ENCODE measurements at places on chromosomes 6 and 20. TPM values are rescaled to one million over a fixed set of nuclear protein-coding genes. Genes with fewer than 3 reads are reported as not detected.

- DNase-seq, result no peak
These were observed 154.1 kb upstream of the MMS22L start for GRCh38 chr6:97437087-97437486.

DNA sequence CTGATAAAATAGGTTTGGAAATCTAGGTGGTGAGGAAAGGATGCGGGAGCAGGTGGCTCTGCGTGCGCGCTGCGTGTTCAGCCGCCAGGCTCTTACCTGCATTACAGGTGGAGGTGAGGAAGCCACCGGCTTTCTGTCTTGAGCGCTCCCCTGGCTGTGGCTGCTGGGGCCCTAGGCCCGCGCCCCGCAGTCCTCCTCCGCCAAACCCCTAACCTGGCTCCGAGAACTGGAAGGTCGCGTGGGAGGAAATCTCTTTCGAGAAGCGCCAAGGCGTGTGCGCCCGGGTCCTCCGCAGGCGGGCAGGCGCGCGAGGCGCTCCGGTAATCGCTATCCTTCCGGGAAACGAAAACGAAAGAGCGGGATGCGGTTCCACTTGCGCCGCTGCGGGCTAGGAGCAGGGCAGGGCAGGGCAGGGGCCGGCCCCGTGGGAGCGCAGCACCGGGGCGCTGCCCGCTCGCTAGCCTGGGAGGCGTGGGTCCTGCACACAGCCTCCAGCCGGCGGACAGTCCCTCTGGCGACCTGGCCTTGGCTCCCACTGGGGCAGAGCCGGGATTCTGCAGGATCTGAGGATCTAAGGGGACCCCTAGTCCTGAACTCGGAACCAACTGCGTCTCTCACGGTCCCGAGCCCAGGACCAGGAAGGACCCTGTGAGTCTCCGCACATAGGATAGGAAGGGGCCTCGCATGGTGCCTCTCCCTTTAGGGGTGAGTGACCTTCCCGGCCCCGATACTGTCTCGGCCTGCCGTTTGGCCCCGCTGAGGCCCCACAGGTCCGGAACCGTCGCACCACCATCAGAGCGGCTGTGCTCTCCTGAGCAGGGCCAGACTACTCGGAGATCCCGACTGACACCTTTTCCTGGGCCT is at the start of gene ETV7:
Gene ETV7 (minus strand): TSS at position 230 of the 864 bp plus-strand sequence. CDS start 128 bp downstream, at position 102.
- peak; percentile 79 for DNase-seq

DNA sequence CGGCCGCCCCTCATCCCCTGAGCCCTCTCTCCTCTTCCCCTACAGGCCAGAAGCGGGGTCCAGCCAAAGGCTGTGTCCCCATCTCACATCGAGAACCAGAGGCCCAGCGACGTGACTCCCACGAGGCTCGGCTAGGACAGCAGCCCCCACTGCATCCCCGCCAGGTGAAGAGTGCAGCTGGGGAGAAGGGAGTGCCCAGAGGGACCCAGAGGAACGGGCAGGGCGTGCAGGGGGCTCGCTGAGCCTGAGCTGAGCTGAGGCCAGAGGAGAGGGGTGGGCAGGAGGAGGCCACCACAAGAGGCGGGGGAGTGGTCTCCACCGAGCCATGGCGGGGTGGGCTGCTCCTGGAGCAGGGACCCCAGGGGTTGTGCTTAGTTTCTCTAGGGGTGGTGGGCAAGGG is 32.6 kb downstream of the KCNQ2 start:
- no peak for DNase-seq

GRCh38 chr6:56772737-56773184 is 130.1 kb upstream of the DST start:
- no peak for DNase-seq

DNA sequence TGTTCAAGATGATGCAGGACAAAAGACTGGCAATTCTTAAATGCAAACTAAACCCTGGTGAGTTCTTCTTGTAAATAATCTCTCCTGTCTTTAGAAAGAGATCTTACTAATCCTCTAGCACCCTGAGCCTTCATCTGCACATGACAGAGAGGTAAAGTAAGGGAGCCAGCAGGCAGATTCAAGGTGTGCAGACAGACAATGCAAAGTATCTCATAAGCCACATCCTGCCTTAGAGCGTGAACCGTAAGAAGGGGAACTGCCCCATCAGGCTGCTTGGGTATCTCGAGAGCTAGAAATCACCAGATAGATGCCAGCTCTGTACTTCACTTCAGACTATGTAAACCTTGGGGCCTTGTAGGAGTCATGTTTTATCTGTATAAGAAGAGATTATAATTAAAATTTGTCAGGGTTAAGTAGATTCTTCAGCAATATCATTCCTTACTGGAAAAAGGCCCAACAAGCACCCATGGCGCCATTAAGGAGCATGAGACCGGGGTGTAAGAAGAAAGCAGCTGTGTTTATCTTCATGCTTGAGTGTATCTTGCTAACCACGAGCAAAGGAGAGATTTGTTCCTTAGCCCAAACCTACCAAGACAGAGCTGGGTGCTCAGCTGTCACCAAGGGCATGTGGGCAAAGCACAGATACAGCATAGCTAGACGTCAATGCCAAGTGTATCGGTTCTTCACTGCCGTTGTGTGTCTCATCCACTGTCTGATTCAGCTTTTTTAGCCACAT is 24.4 kb downstream of the CNR1 start:
- DNase-seq, result no peak

The EMILIN3 gene
- polyA plus RNA-seq, result 0.23 TPM

- DNase-seq, result no peak
These were observed 372.0 kb downstream of the PREX1 start for GRCh38 chr20:48455651-48456365.

GRCh38 chr20:25269833-25270170 is 21.9 kb downstream of the PYGB start:
- peak; percentile 35 for DNase-seq

DNA sequence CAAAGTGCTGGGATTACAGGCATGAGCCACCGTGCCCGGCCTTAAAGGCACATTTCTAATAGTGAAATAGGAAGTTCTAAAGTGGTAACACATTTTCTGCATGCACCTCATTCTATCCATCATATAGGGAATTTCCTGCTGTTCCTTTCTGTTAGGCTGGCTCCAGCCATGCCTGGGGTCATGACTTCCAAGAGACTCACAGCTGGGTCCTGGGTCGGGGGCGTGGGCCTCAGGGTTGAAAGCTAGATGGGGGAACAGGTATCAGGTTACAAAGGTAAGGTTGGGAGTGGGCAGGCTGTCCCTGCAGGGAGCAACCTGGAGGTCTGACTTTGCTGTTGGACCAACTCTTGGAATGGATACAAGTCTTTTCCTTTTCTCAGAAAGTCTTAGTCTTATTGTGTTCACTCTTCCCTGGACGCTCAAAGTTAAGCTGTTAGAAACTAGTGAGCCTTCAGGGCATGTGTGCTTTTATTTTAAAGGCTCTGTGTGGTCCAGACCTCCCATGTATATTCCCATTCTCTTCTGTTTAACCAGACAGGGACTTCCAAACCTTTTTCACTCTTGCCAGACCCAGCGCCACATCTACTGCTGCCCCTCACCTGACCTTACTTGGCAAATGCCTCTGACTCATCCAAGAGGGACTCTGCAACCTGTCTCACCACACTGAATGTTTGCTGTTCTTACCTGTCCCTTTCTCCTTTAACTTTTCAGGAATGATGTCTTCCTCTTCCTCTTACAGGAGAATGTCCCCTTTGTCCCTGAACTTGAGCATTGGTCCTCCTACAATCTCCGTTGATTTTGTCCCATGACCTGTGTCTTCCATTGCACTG is 64.4 kb downstream of the TMEM170B start:
- DNase-seq, result no peak

DNA sequence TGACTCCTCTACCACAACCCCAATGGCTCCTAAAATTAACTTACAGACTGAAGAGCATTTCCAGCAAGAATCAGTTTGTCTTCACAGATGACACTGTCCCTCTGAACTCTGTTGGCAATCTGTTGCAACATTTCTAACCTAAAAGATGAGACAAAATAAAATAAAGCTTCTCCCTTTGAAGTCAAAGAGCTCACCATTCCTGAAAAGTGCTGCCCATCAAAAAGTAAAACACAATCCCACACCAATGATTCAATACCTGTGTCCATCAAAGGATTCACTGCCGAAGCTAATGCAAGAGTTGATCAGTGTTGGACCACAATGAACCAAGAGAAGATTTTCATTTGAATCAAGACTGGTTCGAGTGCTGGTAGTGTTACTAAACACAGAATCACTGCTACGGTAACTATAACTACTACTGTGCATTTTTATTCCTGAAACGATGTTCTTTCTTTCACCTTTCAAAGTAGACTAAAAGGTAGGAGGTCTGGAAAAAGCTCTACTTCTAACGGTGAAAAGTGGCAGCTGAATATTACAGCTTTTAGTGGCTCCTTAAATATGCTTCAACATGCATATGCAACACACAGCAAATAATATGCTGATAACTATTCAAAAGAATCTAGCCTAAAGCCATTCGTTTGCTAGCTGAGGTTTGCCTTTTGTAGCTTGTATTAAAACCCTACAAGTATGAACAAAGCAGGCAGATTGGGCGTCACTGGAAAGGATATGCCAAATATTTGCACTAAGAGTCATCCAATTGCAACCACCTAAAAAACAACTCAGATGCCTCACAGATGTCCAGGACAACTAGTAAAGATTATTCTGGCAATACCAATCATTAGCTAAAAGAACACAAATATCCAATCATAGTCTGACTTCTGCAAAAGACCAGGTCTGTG is at the start of gene DST:
Gene DST (minus strand): TSS at position 524 of the 896 bp plus-strand sequence.
- DNase-seq, result no peak

The BPIFB2 gene
- polyA plus RNA-seq, result not detected

DNA sequence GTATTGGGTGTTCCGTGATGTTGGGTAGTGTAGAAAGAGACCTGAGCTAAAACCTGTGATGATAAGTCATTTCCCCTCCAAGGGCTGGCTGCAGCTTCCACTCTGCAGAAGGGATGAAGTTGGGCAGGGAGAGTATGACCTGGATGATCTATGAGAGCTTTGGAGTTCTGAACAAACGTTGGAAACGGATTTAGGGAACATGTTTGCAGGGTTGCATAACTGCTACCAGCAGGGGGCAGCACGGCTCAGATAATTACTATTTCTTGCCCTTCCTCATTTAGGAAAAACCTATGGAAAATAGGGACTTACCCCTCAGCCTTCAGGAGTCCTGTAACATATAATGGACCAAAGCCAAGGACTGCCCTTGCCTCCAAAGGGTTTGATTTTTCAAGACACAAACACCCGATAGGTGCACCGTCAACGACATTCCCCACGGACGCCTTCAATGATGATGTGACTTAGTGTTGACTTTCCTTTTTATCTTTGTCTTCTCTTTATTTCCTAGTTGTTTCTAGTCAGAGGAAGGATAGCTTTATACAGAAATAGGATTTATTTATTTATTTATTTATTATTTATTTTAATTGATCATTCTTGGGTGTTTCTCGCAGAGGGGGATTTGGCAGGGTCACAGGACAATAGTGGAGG is 164.9 kb upstream of the SASH1 start:
- peak; percentile 37 for DNase-seq

The GNAS-AS1 gene
- 0.68 TPM for polyA plus RNA-seq

The CCN5 gene
- polyA plus RNA-seq, result 3.3 TPM

- DNase-seq, result no peak
These were observed 39.6 kb downstream of the RAB44 start for GRCh38 chr6:36737043-36737785.

GRCh38 chr6:136657666-136658065 is 107.4 kb upstream of the MAP7 start:
- no peak for DNase-seq

DNA sequence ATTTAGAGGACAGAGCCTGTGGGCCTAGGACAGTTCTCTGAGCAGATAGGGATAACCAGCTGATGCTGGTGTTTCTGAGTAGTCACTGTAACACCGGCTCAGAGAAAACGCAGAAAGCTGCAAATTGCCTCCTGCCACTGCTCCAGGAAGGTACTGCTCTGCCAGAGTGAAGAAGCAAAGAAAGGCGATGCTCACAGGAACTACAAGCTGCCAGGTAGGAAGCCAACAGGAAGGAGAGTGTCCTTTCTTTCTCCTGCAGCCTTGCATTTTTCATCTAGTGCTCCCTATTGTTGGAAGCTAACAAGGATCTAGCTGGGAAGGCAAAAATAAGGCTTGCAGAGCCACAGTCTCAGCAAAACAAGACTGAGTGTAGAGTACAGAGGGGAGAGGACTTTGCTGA is 70.7 kb upstream of the RAB32 start:
- DNase-seq, result no peak

- no peak for DNase-seq
These were observed 18.3 kb downstream of the BPIFB1 start for GRCh38 chr20:33301192-33301930.

DNA sequence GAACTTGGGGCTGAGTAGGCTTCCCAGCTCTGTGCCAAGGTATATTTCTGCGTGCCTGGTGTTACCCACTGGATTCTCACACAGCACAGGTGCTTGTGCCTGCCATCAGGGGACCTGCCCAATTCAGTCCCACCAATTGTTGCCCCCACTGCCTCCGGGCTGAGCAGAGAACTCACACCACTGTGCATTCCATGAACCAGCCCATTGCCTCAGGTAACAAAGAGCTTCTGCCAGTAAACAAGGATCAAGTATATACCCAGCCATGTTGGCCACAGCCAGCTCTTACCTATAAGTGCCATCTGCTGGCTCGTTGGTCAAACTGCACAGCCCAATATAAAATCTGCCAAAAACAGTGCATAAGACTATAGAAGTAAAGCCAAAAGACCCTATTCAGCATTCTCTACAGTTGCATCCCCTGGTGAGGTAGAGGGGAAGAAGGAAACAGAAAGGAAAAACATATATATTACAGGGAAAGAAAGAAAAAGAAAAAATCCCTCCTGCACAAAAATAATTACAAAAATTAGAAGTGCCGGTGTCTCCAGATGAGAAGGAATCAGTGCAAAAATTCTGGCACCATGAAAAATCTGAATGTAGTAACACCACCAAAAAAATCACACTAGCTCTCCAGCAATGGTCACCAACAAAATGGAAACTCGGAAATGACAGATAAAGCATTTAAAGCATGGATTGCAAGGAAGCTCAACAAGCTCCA is 241.4 kb downstream of the IBTK start:
- DNase-seq, result no peak

GRCh38 chr6:13072686-13073347 is 255.5 kb downstream of the TBC1D7 start:
- DNase-seq, result no peak

DNA sequence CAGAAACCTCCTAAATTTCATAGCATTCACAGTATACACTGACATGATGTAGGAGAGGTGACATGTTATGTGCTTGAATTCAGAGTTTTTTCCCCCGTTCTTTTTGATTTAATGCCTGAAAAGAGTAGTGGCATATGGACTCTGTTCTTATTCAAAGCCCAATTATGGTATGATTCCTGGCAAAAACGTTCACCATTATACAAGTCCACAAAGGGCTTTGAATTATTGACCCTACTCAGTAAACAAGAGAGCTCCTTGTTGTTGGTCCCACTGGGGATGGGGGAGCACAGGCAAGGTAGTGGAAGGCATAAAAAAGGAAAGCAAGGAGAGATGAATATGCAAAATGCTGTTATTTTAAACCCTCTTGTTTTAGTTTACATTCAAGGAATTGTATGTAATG is 136.0 kb upstream of the AHI1 start:
- no peak for DNase-seq

- DNase-seq, result peak; percentile 41
These were observed 83.5 kb upstream of the SPTLC3 start for GRCh38 chr20:12925210-12925755.

The ZBTB46 gene
- polyA plus RNA-seq, result 2.8 TPM
